ENCODE measurements at places on chromosomes 4 and X. TPM values are rescaled to one million over a fixed set of nuclear protein-coding genes. Genes with fewer than 3 reads are reported as not detected.

- no peak overlapping the region for H3K4me3 ChIP-seq
- no peaks in the 10 kb centered on the region for H3K36me3 ChIP-seq
- no peak for DNase-seq
- H3K27me3 ChIP-seq = no peaks in the 10 kb centered on the region
- H3K4me1 ChIP-seq = no peaks in the 10 kb centered on the region
Observed at GRCh38 chr4:84611531-84611930, 28.6 kb downstream of the CDS1 start.

DNA sequence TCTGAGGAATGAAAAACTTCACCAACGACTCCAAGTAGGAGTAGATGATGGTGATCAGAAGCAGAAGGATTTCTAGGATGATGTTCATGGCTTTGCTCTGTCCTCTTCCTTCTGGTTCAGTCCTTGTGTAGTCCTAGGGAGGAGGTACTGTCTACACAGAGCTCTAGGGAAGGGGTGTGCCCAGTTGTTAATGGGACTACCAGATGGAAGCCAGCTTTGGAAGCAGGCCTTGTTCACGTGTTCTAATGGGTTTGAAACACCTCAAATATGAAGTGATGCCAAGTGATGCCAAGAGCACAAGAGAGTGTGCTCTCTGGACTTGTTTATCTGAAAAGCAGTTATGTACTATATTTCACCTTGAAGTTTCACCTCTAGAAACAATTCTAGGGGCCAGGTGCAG, at the start of gene HSD17B13:
TSS of gene HSD17B13 (minus strand) at position 129 of the 400 bp plus-strand sequence. CDS start at position 88, 41 bp downstream.
- H3K27me3 ChIP-seq = no peaks in the 10 kb centered on the region
- H3K36me3 ChIP-seq = no peaks in the 10 kb centered on the region
- peak within 1 kb of the TSS; percentile 6 for H3K4me3 ChIP-seq
- no peaks in the 10 kb centered on the region for H3K4me1 ChIP-seq
- no peak for DNase-seq
- H3K27ac ChIP-seq = peak within 1 kb of the TSS; percentile 89

DNA sequence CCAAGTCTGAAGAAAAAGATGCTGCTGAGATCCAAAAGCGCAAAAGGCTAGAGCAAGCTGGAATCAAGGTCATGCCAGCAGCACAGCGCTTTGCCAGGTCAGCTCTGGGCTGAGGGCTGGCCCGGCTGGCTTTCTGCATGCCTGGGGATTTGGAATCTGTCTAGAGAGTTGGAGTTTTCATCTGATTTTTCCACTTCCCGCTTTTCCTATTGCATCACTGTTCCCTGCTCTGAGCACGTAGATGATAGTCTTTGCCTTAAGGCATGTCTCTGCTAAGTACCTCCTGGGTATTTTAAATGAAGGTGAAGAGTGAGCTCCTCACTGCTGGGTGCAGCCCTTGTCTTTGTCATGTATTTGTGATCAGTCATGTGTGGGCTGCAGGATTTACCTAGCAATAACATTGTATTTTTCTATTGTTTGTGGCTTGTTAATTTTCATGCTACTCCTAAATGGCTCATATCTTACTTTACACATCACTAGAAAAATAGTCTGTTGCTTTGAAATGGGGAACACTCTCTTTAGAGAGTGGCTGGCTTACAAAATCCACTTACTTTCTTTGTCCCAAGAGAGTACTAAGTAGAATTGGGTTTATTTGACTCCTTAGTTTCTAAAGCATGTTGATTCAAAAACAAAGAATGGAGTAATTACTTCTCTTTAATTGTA, 82.8 kb downstream of the LIMCH1 start:
- no peak for DNase-seq
- no peaks in the 10 kb centered on the region for H3K36me3 ChIP-seq
- no peak overlapping the region for H3K27ac ChIP-seq
- H3K27me3 ChIP-seq = no peaks in the 10 kb centered on the region
- H3K4me1 ChIP-seq = no peaks in the 10 kb centered on the region

- H3K4me3 ChIP-seq = no peak overlapping the region
- no peaks in the 10 kb centered on the region for H3K36me3 ChIP-seq
- H3K4me1 ChIP-seq = no peaks in the 10 kb centered on the region
- no peak overlapping the region for H3K27ac ChIP-seq
- no peaks in the 10 kb centered on the region for H3K27me3 ChIP-seq
- DNase-seq = no peak
Observed at GRCh38 chrX:79259073-79259689, 108.0 kb downstream of the ITM2A start.

GRCh38 chrX:42276982-42277690, 353.8 kb upstream of the CASK start:
- H3K4me1 ChIP-seq = no peaks in the 10 kb centered on the region
- H3K4me3 ChIP-seq = no peak overlapping the region
- H3K36me3 ChIP-seq = no peaks in the 10 kb centered on the region

DNA sequence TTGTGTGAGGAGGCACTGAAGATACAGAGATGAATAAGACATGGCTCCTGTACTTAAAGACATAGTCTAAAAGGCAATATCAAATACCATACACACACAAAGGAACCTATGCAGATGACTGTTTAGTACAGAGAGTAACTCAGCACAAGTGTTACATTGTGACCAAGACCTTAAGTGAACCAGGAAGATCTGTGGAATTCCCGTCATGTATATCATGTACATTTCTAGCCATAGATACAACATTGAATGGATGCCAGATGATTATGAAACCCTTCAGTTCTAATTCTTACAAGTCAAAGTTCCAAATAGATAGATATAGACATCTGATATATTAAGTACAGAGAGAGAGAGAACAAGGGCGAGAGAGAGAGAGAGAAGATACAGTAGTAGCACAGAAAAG, 73.2 kb downstream of the PAK3 start:
- no peaks in the 10 kb centered on the region for H3K4me1 ChIP-seq
- DNase-seq = no peak
- no peaks in the 10 kb centered on the region for H3K27me3 ChIP-seq
- H3K27ac ChIP-seq = no peak overlapping the region
- H3K4me3 ChIP-seq = no peak overlapping the region

DNA sequence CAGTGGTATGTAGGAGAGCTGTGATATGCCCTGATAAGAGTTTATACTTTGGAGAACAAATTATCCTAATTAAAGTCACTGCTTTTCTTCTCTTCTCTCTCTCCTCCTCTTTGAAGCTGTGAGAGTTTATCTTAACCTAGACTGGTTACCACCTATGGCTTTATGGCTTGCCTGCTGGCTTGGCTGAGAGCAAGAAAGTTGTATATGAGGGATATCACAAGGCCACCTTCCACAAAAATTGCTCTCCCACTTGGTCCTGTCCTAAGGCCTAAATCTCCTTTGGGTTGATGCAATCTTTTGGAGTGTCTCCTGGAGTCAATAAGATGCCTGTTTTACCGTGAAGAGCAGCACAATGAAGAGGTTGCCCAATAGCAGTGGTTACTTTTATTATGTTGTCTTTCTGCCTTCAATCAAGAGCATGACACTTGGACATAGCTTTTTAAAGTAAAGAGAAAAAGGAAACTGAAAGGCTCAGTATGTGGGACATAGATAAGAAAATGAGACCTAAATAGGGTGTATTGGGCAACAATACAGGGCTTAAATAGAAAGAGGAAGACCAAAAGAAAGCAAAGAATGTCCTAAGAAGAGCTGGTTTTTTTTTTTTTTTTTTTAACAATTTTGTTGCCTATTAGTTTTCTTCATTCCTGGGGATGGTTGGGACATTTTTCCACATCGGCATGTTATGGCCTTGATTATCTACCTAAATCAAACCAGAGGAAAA, 9.2 kb downstream of the GUCY1A1 start:
- H3K27me3 ChIP-seq = no peaks in the 10 kb centered on the region
- H3K36me3 ChIP-seq = peaks cover 3% of the 10 kb centered on the region
- peak overlapping the region; percentile 75 for H3K27ac ChIP-seq
- no peak overlapping the region for H3K4me3 ChIP-seq
- H3K4me1 ChIP-seq = no peaks in the 10 kb centered on the region

DNA sequence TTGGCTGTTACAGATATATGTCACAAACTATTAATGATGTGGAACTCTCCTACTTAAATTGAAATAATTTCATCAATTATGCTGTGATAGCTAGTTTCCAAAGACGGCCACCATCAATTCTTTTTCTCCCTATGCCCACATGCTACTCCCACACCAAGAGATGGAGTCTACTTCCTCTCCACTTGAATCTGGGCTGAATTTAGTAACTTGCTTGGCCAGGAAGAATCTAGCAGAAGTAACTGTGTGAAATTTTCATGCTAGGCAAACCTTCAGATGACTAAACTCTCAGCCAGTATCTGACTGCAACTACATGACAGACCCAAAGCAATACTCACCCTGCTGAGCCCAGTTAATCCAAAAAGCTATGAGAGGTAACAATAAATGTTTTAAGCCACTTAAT, 3.2 kb downstream of the SEPSECS start:
- H3K27ac ChIP-seq = no peak overlapping the region
- no peaks in the 10 kb centered on the region for H3K27me3 ChIP-seq
- no peaks in the 10 kb centered on the region for H3K4me1 ChIP-seq
- H3K36me3 ChIP-seq = no peaks in the 10 kb centered on the region

- no peak overlapping the region for H3K27ac ChIP-seq
- H3K4me1 ChIP-seq = no peaks in the 10 kb centered on the region
- H3K27me3 ChIP-seq = no peaks in the 10 kb centered on the region
- no peak for DNase-seq
- no peak overlapping the region for H3K4me3 ChIP-seq
Observed at GRCh38 chr4:6011271-6011671, 7.0 kb downstream of the C4orf50 start.

The CITED1 gene
- total RNA-seq = not detected

The HEPH gene
- total RNA-seq = 32.5 TPM

DNA sequence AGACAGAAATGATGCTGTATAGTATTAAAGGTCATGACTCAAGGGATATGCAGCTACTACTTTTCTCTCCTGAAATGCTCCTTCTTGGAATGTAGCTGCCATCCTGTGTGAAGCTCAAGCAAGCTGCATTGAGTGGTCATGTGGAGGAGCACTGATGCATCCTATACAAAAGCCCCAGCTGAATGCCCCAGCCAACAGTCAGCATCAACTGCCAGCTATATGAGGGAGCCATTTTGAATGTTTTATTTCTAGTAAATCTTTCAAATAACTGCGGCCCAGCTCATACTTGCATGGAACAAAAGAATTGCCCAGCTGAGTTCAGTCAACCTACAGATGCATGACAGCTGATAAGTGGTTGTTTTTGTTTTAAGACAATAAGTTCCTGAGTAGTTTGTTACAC, 165.0 kb upstream of the GEMIN8 start:
- H3K4me3 ChIP-seq = no peak overlapping the region
- H3K27ac ChIP-seq = no peak overlapping the region
- H3K27me3 ChIP-seq = no peaks in the 10 kb centered on the region
- no peaks in the 10 kb centered on the region for H3K4me1 ChIP-seq

The POU3F4 gene
- total RNA-seq = not detected

DNA sequence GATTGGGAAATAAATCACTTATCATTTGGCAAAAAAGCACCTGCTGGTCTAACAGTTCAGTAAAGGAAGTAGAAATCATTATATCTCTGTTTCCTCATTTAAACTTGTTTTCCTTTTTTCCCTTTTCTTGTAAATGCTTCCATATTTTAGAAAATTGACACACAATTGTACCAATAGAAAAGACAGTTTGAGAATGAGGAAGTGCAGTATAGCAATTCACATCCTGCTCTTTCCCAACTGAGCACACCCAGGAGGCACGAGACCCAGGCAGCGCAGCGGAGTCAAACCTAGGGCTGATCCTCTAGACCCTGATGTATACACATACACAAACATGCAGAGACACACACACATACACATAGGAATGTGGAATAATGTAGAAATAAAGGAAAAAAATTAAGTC, 74.8 kb upstream of the PACRGL start:
- no peak overlapping the region for H3K4me3 ChIP-seq
- H3K36me3 ChIP-seq = no peaks in the 10 kb centered on the region
- no peak for DNase-seq
- H3K27me3 ChIP-seq = no peaks in the 10 kb centered on the region
- no peaks in the 10 kb centered on the region for H3K4me1 ChIP-seq
- H3K27ac ChIP-seq = no peak overlapping the region

DNA sequence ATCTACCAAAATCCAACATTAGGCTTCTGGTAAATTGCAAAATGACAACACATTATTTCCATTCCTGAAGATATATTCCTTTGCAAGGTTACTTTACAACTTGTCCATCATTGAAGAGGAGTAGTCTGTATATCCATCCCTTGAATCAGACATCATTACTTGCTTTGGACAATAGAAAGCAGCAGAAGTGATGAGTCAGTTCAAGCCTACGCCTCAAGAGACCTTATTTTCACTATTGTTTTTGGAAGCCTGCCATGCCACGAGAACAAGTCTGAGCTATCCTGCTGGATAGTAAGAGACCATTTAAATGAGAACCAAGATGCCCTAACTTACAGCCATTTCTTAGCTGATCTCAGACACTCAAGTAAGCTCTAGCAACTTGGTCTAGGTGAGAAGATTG, 246.0 kb upstream of the HHIP start:
- DNase-seq = no peak
- no peak overlapping the region for H3K27ac ChIP-seq
- H3K27me3 ChIP-seq = no peaks in the 10 kb centered on the region
- H3K4me3 ChIP-seq = no peak overlapping the region
- H3K4me1 ChIP-seq = no peaks in the 10 kb centered on the region
- no peaks in the 10 kb centered on the region for H3K36me3 ChIP-seq

GRCh38 chr4:37648084-37648817, 37.9 kb downstream of the RELL1 start:
- H3K27me3 ChIP-seq = no peaks in the 10 kb centered on the region
- H3K36me3 ChIP-seq = no peaks in the 10 kb centered on the region
- H3K4me3 ChIP-seq = no peak overlapping the region
- peak; percentile 70 for DNase-seq
- H3K27ac ChIP-seq = peak overlapping the region; percentile 28

GRCh38 chr4:154569028-154569427, 6.2 kb downstream of the FGB start:
- H3K4me1 ChIP-seq = no peaks in the 10 kb centered on the region
- peaks cover 4% of the 10 kb centered on the region for H3K27me3 ChIP-seq
- H3K4me3 ChIP-seq = no peak overlapping the region
- H3K36me3 ChIP-seq = no peaks in the 10 kb centered on the region
- no peak for DNase-seq
- no peak overlapping the region for H3K27ac ChIP-seq

GRCh38 chr4:10738826-10739489, 54.4 kb upstream of the CLNK start:
- no peak for DNase-seq
- no peaks in the 10 kb centered on the region for H3K36me3 ChIP-seq
- no peak overlapping the region for H3K4me3 ChIP-seq
- H3K4me1 ChIP-seq = no peaks in the 10 kb centered on the region

- peaks cover 4% of the 10 kb centered on the region for H3K27me3 ChIP-seq
- H3K4me3 ChIP-seq = no peak overlapping the region
- H3K4me1 ChIP-seq = no peaks in the 10 kb centered on the region
- no peak for DNase-seq
- no peak overlapping the region for H3K27ac ChIP-seq
- no peaks in the 10 kb centered on the region for H3K36me3 ChIP-seq
Observed at GRCh38 chrX:84729408-84729807, 227.2 kb upstream of the HDX start.

The CCSER1 gene
- total RNA-seq = 7.6 TPM

GRCh38 chr4:24769571-24769970, 25.8 kb upstream of the SOD3 start:
- H3K4me1 ChIP-seq = no peaks in the 10 kb centered on the region
- H3K27me3 ChIP-seq = no peaks in the 10 kb centered on the region
- DNase-seq = no peak
- H3K27ac ChIP-seq = no peak overlapping the region
- H3K4me3 ChIP-seq = no peak overlapping the region

The FOXR2 gene
- total RNA-seq = not detected

The GJB1 gene
- 5.9 TPM for total RNA-seq

All from uterus (tissue), 4 donors.